Esophagus squamous epithelium (tissue), 5 donors: ENCODE measurements at places on chromosomes 3 and 15. TPM values are rescaled to one million over a fixed set of nuclear protein-coding genes. Genes with fewer than 3 reads are reported as not detected.

- DNase-seq = no peak
Observed at GRCh38 chr15:35481992-35482391, 64.0 kb downstream of the DPH6 start.

DNA sequence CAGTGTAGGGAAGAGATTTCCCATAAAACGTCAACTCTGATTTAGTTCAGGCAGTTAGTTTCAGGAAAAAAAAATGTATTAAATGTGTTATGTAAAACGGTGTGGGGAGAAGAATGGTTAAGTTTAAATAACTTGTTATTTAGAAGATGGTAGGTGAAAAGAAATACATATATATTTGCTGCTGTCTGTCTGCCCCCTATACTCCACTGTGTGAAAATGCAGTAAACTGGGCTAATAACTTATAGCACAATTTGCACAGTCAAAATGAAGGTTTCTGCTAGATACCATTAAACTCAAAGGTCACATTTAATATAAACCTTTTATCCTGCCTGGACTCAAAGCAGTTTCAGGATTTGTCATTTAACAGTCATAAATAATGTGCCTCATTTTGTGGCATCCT lies 515.0 kb downstream of the FGF12 start:
- DNase-seq = no peak

DNA sequence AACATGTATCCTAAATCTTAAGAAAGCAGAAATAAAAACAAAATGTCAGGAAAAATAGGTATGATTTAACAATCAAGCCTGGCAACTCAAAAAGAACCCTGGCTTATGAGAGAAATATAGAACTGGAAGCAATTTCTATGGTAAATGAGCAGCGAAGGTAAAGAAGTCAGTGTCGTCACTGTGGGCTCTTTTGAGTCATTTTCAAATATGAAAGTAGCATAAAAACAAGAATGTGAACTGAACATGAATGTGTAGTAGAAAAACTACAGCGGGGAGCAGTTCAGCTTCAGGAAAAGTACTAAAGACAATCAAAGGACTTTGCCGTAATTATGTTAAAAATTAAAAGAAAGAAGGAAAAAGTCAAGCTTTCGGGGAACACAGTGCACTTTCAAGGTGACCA lies 17.5 kb downstream of the LSG1 start:
- no peak for DNase-seq

GRCh38 chr15:96321639-96322535 lies 8.6 kb upstream of the NR2F2 start:
- no peak for DNase-seq

DNA sequence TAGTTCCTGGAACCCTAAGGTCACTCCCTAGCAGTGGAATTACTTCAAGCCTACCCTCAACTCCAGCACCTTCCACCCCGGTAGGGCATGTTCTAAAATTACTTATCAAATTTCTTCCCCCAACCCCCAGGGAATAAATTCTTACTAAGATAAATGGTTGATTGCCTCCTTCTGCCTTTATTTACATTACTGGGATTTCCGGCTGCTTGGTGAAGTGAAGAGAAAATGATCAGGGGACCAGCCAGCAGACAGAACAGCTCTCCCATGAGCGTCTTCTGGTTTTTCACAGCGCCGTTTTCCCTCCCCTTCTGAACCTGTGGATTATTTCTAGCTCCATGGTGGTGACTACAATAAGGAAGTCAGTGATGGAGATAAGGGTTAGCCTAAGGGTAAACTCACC lies 521.5 kb upstream of the PPP2R3A start:
- no peak for DNase-seq

GRCh38 chr3:105327662-105328337 lies 38.9 kb upstream of the ALCAM start:
- DNase-seq = no peak

- DNase-seq = no peak
Observed at GRCh38 chr3:14319654-14320182, 82.7 kb upstream of the SLC6A6 start.

DNA sequence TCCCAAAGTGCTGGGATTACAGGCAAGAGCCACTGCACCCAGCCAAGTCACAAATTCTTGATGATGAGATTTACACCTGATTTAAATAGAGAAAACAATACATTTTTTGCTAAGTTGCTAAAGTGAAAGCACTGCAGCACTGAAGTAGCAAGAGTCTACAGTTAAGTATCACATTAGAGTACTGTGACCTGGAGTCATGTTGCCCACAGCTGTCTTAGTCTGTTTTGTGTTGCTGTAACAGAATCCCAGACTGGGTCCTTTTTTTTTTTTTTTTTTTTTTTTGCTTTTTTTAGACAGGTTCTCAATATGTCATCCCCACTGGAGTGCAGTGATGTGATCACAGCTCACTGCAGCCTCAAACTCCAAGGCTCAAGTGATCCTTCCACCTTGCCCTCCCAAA lies 23.2 kb upstream of the GNB4 start:
- no peak for DNase-seq

DNA sequence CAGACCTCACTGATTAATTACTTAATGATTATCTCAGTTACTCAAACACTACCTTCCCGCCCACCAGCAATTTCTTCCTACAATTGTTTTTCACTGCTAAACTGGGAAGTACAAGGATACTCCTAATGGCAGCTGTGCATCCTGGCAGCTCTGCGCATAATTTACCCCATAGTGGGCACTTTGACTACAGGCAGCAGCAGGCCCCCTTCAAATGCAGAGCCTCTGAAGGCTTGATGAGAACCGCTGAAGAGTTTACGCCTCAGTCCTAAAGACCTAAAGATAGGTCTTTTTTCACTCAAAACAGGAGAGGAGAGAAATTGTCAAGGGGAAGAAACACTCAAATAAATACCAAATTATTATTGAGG lies 10.7 kb downstream of the CCDC32 start:
- no peak for DNase-seq

DNA sequence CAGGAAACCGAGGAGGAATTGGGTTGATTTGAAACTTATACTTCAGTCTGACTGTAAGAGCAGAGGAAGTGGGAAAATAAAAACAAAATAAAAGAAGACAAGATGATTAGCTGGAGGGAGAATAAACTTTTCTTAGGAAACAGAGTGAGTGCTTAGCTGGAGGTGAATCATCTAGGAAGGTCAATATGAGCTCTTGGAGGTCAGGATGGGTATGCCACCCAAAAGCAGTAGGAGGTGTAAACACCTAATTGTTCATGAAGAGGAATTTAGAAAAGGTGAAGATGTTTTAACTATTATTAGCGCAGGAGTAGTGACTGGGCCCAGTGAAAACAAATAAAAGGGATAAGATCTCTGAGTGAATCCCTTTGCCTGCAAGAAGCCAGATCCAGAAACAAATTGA lies 39.9 kb upstream of the ARL14 start:
- DNase-seq = no peak

DNA sequence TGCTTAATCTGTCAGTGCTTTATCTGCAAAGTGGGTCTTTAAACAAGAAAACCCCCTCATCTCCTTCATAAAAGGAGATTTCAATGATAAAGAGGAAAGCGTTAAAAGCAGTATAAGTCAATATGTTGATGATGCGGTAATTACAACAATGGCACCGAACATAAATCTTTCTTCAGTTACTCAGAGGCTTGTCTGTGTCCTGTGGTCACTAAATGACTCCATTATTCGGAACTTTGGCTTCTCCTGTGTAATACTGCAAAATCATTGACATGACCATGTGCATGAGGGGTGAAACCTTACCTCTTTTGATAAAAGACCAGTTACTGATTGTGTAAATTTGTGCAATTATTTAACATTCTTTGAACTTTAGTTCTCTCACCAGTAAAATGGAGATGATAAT lies 4.8 kb upstream of the USP3 start:
- DNase-seq = no peak

DNA sequence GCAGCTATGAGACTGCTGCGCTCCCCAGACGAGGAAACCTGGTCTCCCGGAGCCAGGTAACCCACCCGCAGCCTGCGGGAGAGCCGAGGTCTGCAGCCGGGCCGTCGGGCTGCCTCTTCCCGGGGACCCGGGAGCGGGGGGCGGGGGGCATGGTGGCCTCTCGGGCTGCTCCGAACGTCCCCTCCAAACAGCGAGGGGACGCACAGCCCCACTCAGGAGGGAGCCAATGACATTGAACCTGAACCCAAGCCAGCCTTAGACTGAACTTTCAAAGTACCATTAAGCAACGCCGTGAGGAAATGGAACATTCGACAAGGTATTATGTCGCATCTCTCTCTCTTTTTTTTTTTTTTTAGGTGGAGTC lies 29.8 kb upstream of the ALDH1A3 start:
- no peak for DNase-seq

- no peak for DNase-seq
Observed at GRCh38 chr15:67805666-67806516, 19.4 kb upstream of the SKOR1 start.

DNA sequence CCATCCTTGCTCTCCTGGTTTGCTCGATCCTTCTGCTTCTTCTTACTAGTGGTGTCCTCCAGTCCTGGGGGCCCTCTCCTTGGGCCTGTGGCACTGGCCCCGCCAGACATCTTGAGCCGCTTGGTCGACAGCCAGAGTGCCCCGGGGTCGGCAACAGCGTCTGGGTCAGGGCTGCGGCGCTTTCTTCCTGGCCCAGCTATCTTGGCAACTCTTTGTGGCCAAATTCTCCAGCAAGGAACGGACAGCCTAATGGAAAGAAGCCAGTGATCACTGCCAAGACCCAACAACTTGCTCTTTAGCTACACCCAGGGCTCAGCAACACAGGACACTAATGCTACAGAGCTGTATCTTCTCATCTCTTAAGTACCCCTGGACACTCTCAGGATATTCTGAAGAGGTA lies 1.6 kb downstream of the USP19 start:
- no peak for DNase-seq

DNA sequence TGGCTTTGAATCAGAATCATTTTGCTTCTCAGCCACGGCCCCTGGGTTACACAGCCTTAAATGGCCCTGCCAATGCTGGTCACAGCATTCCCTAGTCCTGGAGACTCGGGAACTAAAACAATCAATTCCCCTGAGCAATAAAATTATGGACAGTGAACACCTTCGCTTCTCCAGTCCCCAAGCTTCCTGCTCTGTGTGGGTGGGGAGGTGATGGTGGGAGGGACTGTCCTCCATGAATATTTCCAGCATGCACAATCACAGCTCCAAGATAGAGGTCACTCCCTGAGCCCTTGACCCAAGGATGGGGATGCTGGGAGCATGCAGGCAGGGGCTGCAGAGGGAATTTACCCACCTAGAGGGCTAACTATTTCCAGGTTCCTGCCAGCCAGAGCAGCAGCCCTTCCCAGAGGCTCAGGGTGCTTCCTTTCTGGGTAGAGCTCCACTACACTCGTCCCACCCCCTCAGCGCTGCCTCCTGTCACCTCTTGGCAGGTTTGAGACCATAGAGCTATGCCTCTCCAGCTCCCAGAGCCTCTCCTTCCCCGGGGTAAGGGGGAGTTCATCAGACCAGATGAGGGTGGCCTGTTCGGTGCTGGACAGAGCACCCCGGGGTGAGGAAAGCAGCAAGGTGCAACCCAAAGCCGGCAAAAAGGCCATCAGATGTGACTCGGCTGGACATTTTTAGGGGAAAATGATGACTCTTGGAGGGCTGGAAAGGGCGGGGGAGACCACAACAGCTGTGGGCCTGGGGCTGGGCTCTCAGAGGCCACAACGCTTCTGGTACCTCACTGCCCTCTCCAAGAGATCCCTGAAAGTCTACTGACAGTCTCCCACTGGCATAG lies 14.5 kb upstream of the CCDC33 start:
- no peak for DNase-seq

The CEP152 gene
- 3.1 TPM for total RNA-seq

The TRIM42 gene
- not detected for total RNA-seq

The C3orf85 gene
- not detected for total RNA-seq

The ANKUB1 gene
- total RNA-seq = not detected

The CADPS gene
- total RNA-seq = 0.09 TPM

The CFAP92 gene
- 0.95 TPM for total RNA-seq
